ENCODE measurements at places on chromosomes 12 and 14.

GRCh38 chr12:4996714-4997113 lies 47.0 kb upstream of the KCNA5 start:
- no peak for DNase-seq

DNA sequence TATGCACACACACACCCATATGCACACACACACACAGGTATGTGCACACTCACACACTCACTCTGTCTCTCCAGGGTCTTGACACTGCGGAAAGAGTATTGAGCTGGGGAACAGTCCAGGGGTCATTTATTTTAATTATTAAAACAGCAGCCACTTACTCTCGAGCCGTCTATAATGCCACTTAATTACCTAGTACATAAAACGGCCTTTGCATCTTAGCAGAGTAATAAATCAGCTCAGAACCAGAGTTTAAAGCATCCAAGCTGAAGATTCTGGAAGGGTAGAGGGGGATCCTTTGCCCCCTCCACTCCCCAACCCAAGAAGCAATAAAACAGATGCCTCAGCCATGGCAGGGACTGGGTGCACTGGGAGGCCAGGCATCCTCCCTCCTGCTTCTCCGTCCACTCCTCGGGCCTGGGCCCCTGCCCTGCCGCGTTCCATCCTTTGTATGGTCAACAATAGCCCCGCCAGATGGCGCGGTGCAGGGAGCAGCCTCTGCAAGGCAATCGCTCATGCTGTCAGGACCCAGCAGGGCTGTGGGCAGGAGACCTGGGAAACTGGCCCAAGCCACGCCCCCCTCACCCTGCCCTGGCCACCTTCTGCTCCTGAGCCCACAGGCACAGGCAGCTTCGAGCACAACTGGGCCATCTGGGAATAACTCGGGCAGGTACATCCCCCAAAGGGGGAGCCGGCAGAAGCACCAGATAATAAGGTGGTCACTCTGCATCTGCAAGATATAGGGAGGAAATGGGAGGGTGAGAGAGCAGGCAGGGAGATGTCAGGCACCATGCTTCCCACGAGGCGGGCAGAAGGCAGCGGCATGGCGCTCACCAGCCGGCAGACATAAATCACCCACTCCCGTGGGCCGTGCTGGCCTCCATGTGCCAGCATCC lies 40.9 kb downstream of the CCDC85C start:
- no peak for DNase-seq

- DNase-seq = no peak
Measured at GRCh38 chr14:76720382-76720813, 40.9 kb upstream of the VASH1 start.

GRCh38 chr12:2212537-2212936 lies 159.8 kb downstream of the CACNA1C start:
- no peak for DNase-seq

All from naive thymus-derived CD8-positive, alpha-beta T cell (primary cell).